Smooth muscle cell of bladder (primary cell): ENCODE measurements at places on chromosomes 11 and 22. TPM values are rescaled to one million over a fixed set of nuclear protein-coding genes. Genes with fewer than 3 reads are reported as not detected.

The CCDC15 gene
- 0.65 and 0.71 TPM in 2 replicates for total RNA-seq

The KDM2A gene
- 29.3 and 39.8 TPM in 2 replicates for total RNA-seq

The RGL4 gene
- total RNA-seq = not detected in 2 replicates

The SAA4 gene
- total RNA-seq = not detected in 2 replicates
